ENCODE measurements at places on chromosomes 12 and 14.

DNA sequence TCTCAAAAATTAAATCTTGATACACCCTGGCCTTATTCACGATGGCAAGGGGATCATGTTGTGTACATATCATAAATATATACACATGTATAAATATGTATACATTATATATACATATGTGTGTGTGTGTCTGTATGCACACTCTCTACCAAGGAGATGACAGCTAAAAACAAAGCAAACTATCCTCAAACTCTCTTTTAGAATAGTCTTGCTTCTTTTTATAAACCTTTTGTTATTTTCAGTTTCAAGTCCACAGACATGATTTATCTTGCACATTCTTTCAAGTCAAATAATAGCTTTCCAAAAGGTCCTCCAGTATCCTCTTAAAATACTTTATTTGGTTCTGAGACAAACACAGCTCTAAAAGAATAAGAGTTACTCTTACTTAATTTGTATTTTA, 8.4 kb downstream of the ANO6 start:
- no peak for DNase-seq

DNA sequence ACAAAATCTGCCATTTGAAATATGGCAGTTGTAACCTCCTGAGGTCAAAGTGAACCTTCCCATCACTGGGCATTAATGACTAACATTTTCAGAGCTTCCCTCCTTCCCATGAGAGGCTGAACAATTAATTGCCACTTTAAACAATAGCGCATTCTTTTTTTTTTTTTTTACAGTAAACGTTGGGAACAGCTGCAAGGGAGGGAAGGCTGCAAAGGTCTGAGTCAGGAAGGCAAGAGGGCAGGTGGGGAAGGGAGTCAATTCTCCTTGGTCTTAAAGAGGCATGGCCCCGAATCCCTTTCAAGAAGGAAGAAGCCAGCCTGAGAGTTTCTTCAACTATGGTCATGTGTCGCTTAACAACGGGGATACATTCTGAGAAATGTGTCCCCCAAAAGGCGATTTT, 41.0 kb upstream of the PLEKHG3 start:
- DNase-seq, result no peak

DNA sequence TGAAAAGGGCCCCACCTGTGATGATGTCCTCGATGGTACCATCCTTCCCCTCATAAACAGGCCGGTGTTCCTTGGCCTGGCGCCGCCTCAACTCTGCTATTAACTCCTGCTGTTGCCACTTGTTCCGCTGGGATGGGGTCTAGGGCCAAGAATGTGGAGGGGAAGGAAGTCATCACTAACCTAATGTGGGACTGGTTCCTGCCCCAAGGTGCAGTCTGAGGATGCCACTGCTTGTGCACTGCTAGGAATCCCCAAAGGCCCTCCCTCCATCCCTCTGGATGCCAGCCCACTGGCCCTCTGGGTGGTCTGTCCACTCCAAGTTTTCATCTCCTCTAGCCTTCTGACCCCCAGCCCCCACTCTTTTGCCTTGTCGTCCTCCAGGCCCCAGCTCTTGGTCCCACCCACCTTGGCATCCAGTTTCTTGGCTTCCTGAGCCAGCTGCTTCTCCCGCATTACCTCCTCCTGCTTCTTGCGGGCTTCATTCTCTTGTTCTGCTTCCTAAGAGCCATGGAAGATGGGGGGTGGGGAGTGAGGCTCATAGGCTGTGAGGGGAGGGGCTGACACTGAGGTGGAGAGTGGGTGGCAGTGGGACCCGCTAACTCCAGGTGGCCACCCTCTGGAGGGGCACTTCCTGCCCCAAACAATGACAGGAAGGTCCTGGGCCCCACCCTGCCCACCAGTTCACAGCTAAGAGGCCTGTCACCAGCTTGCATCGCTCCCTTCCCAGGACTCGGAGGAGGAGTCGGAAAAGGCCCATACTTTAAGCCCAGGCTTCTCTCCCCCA, 23.7 kb downstream of the PRPF40B start:
- DNase-seq, result no peak

- DNase-seq, result no peak
Observed at GRCh38 chr12:31658471-31659086, 909 bp upstream of the ETFBKMT start.

DNA sequence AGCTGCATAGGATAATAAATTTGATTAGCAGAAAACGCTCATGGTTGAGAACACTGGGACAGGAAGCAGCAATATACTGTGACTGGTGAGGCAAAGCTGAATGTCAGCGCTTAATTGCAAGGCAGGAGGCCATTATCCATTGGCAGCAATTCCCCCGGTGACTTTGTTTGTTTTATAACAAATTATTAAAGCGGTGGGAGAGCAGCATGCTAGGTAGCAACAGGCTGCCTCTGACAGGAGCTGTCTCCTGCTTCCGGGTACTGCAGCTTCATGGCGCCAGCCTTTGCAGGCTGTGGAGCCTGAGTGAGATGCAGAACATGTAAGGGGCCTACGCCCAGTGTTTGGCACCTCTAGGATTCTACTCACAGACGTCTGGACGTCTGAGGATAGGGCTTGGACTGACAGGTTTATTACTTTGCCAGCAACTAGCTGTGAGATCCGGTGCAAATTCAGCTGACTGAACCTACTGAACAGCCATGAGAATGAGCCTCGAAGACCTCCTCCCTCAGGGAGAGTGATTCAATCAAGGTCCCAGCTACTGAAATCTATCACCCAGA, 82.1 kb upstream of the SSTR1 start:
- DNase-seq, result no peak

- DNase-seq, result no peak
Observed at GRCh38 chr14:84976805-84977204, 553.1 kb upstream of the FLRT2 start.

- DNase-seq, result no peak
Observed at GRCh38 chr12:107200394-107200793, 107.0 kb upstream of the CRY1 start.

GRCh38 chr12:96986883-96987523, 79.9 kb downstream of the NEDD1 start:
- DNase-seq, result no peak

DNA sequence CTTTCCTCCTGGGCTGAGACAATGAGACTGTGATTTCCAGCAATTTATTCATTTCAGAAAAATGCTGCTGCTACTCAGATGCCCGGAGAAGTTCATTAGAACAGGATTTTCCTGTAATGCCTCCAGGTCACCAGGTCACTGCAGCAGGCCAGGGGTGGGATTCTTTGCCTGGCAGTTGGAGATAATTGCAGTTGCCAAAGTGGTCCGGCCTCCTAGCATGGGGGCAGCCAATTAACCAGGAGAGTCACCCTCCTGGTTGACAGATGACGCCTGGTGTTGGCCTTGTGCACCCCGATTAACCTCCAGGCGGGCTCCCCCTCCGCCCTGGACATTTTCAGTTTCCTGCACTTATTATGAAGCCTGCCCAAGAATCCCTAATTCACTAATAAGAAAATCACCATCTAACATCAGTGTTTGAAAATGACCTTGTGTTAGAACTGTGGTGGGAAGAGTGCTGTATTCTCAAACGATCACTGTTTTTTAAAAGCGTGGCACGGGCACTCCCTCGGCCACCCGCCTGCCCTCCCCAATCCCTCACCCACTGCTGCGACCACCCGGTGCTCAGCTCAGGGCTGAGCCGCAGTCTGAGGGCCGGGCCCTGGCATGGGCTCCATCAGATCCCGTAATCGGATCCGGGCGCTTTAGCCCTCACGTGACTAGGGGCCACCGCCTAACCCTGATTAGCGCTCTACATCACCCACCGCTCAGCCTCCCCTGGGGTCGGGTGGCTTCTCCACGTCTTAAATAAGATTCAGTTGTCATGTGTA, 12.9 kb downstream of the RIMBP2 start:
- no peak for DNase-seq

DNA sequence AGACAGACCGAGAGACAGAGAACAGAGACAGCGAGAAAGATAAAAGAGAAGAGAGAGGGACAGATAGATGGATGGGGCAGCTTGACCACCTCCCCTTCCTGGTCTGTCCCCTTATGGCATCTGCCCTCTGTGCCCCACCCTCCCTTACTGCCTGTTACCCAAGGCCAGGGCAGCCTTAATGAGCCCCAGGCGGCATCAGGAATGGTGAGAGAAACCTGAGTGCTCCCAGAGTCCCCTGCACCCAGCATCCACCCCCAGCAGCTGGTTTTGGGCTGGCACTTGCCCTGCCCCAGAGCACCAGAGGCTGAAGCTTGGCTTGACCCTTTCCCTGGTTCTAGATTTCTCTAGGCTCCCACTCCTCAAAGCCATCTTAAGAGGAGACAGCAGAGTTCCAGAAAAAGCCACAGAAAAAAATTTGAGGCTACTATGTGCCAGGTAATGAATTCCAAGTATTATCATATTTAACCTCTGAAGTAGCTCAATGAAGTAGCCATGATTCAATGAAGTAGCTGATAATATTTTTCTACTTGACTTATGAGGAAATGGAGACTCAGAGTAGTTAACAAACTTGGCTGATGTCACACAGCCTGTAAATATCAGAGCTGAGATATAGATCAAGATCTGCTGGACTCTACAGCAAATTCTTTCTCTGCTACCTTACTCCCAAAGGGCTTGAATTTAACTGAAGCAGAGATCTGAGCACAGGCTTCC, 2.0 kb upstream of the ZNF385A start:
- no peak for DNase-seq

- DNase-seq, result no peak
Observed at GRCh38 chr12:72313806-72314205, 41.6 kb downstream of the TRHDE start.

GRCh38 chr14:31057701-31058364, 31.7 kb upstream of the STRN3 start:
- DNase-seq, result no peak

GRCh38 chr12:22856178-22856577, 231.2 kb downstream of the ETNK1 start:
- no peak for DNase-seq

GRCh38 chr14:26870722-26871617, 273.1 kb upstream of the NOVA1 start:
- DNase-seq, result no peak

DNA sequence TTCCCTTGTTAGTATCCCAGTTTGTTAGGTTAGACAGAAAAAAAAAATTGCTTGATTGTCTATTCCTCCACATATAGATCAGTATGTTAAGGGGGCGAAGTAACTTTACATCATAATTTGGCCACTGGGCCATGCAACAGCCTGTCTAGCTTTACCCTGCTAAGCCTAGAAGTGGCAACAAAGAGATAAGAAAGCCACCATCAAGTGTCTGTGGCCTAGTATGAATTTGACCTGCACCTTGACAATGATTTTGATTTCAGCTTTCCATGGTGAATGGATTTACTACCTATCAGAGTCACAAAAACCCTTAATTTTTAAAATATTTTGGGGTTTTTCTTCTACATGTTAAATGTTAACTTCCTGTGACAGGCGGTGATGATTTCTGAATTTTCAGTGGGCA, 63.9 kb downstream of the LIN52 start:
- DNase-seq, result no peak

- no peak for DNase-seq
Observed at GRCh38 chr12:11891346-11891745, 179.4 kb upstream of the BCL2L14 start.

GRCh38 chr12:52367876-52368275, 595 bp upstream of the KRT85 start:
- no peak for DNase-seq

Data from CD8-positive, alpha-beta memory T cell (primary cell).